ENCODE measurements at places on chromosomes 7 and 10. TPM values are rescaled to one million over a fixed set of nuclear protein-coding genes. Genes with fewer than 3 reads are reported as not detected.

- no peak for DNase-seq
These were observed 214.0 kb upstream of the CHRM2 start for GRCh38 chr7:136654406-136654805.

Gene NEURL1
- total RNA-seq: 0.12 TPM

GRCh38 chr7:37452346-37452745 is 3.7 kb upstream of the ELMO1 start:
- no peak for DNase-seq

- DNase-seq: no peak
These were observed 43.5 kb downstream of the TRRAP start for GRCh38 chr7:98921608-98922372.

DNA sequence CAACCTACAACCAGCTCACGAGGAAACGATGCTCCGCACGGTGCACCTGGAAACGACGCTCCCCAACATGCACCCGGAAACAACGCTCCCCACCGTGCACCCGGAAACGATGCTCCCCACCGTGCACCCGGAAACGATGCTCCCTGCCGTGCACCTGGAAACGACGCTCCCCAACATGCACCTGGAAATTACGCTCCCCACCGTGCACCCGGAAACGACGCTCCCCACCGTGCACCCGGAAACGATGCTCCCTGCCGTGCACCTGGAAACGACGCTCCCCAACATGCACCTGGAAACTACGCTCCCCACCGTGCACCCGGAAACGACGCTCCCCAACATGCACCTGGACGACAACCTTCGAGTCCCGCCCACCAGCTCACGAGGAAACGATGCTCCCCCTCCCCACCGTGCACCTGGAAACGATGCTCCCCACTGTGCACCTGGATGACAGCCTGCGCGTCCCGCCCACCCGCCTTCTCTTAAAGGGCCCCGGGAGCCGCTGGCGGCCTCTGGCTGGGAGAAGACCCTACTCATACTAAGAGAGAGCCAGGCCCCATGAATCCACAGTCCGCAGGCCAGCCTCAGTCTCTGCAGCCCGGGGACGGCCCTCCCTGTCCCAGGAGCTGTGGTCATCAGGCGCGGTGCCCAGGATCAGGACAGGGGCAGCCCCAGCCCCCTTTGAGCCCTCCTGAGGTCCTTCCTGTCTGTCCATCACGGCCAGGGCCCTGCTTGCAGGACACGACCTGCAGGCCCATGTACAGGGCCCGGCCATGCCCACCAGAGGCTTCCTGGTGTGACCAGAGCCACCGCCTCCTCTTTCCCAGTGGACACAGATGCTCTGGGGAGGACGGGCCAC is 98.3 kb downstream of the PDGFA start:
- no peak for DNase-seq

DNA sequence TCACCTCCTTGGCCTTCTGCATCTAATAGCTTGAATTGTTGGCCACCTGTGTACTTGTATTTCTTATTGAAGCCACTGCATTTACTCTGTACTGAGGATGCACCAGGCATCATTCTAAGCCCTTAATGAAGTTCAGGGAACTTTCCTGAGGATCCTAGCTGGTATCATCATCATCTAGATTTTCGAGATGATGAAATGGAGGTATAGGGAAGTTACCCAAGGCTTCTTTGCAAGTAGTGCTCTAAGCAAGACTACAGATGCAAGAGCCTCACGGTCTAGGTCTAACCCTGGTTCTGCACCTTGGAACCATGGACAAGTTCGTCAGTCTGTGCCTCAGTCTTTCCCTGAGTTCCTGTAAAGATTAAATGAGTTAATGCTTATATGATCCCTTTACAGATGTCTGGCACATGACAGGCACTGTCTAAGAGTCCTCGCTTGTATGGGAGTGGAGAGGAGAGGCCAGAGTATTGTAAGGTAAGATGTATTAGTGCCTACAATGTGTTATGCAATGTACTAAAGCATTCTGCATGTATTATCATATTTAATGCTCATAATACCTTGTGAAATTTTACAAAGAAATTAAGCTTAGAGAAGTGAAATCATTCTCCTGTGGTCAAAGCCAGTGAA is 145.1 kb downstream of the KCNMA1 start:
- DNase-seq: no peak

Gene CALHM2
- 11.1 TPM for total RNA-seq

- no peak for DNase-seq
These were observed 246.3 kb downstream of the ACTR3B start for GRCh38 chr7:153005750-153006435.

GRCh38 chr10:71349406-71349805 is 30.3 kb downstream of the SLC29A3 start:
- no peak for DNase-seq

- no peak for DNase-seq
These were observed 4.9 kb upstream of the RRP12 start for GRCh38 chr10:97406064-97406463.

GRCh38 chr7:80916770-80917741 is 1.8 kb downstream of the SEMA3C start:
- no peak for DNase-seq

- DNase-seq: no peak
These were observed 6.3 kb downstream of the ZNF212 start for GRCh38 chr7:149245744-149246143.

DNA sequence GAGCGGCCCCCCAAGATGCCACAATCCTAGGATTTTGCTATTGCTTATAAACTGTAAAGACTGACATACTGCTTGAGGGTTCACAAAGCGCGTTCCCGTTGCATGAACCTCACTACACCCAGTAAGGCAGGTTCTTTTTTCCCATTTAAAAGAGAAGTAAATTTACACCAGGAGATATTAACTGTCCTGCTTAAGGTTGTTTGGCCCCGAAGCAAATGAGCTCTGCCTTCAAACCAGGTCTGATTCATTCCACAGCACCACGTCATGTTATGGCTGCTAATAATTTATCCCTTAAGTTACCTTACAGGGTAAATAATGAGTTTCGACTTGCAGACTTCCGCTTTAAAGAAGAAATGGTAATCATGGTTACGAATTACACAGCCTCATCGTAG is 559 bp upstream of the FKBP14 start:
- no peak for DNase-seq

DNA sequence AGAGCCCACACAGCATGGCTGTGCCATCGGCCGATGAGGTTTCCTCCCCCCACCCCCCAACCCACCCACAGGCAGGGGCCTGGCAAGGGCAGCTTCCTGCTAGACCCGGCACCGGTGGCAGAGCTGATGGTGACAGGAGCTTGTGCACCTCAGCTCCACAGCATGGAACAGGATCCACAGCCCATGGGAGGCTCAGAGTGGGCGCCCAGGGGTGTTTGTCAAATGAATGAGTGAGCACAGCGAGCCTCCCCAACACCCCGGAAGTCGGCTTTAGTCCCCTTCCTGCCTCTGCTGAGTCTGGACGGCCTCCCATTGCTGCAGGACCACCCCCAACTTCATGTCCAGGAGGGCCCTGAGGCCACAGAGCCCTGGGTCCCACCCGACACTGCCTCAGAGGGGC is 68.9 kb downstream of the PDGFA start:
- DNase-seq: no peak

Gene SCIN
- 0.12 TPM for total RNA-seq

DNA sequence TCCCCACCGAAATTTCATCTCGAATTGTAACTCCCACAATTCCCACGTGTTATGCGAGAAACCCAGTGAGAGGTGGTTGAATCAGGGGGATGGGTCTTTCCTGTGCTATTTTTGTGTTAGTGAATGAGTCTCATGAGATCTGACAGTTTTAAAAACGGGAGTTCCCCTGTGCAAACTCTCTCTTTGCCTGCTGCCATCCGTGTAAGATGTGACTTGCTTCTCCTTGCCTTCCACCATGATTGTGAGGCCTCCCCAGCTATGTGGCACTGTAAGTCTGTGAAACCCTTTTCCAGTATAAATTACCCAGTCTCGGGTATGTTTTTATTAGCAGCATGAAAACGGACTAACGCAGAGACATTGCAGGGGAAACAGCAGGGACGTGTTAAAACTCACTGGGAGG is 5.3 kb upstream of the OLAH start:
- no peak for DNase-seq

GRCh38 chr10:17059197-17059688 is 70.4 kb downstream of the CUBN start:
- no peak for DNase-seq

GRCh38 chr7:35334506-35334905 is 80.6 kb upstream of the TBX20 start:
- DNase-seq: no peak

- no peak for DNase-seq
These were observed 147.1 kb upstream of the LYZL1 start for GRCh38 chr10:29141761-29142160.

GRCh38 chr10:128687408-128687807 is 561.2 kb upstream of the MKI67 start:
- no peak for DNase-seq

DNA sequence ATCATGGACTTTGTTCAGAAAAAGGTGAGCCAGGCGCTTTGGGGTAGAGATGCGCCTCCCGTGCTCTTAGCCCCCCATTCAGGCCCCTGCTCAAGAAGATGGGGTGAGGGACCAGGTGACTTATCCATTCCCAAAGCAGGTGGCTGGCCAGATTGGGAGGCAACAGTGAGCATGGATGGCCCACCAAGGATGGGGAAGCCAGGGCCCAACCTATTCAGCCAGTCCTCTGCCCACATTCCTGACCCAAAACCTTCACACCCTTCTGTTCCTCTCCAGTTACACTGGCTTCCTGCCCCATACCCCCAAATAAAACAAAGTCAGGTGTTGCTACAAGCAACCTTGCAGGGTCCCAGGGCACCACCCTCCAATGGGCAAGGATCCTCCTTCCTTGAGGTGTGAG is 44.4 kb downstream of the TSPAN15 start:
- DNase-seq: no peak

DNA sequence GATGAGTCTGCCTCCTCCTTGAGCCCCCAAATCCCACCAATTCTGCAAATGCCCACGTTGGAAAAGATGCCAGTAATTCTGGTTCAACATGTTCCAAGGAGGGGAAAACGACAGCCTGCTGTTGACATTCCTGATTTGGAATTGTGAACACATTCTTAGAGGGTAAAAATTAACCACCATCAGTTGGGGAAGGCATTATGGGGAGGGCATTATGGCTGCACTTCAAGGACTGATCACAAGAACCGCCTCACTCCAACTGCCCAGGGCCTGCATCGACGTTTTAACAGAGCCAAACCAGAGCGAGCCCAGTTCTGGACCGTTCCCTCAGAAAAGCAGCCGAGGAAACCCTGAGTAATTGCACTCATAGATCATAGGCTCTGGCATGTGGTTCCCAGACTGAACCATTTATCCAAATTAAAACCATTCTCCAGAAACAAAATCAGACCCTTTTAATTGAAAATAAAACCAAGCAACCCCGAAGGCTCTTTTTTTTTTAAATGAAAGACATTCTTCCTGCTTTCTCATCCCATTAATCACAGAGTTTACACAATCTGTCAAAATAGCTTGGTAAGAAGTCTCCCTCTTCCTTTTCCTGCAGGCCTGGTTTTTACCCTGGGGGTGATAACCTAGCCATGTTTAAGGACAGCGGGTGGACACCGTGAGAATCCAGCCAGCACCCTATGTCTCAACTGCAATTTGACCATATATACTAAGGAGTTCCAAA is 8.0 kb downstream of the TNS3 start:
- DNase-seq: no peak

DNA sequence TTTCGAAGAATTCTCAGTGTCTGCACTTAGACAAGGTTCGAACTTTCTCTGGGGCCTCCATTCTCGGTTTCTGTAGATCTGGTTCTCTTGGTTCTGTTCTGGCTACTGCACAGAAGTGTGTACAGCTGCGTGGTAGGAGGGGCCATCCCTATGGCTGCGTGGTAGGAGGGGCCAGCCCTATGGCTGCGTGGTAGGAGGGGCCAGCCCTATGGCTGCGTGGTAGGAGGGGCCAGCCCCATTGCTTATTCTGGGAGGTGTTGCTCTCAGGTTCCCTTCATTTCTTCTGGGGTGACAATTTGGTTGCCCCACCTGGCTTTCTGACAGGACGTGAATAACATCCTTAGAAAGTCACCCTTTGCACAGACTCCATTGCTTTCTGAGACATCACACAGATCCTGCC is 65.2 kb upstream of the CHST15 start:
- DNase-seq: no peak

DNA sequence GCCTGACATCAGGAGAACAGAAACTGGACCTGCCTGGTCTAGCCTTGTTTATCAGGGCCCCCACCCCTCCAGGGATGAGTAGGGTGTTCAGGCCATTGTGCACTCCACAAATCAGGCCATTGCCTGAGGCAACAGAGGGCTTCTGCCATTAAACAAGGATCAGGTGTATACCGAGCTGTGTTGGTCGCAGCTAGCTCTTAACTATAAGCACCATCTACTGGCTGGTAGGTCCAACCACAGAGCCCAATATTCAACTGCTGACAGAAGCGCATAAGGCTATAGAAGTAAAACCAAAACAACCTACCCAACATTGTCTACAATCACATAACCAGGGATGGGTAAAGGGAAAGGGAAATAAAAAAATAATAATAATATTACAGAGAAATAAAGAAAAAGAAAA is 451.7 kb upstream of the TEX47 start:
- DNase-seq: no peak

DNA sequence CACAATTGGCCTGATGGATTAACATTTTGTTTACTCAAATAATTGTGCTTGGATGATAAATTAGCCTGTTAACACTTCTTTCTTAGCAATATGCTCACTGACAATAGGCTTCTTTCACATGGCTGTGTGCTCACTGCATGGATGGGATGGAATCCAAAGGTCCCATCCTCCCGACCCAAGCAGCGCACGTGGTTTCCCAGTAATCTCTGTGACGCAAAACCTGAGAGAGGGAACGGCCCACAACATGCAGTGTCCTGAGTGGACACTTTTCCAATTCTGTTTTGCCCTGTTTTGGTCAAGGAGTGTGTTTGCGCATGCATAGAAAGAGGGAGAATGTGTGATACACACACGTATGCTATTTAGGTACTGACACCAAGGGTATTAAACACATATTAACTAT is 42.1 kb upstream of the RASGEF1A start:
- DNase-seq: no peak

Gene EPHA1
- total RNA-seq: not detected

Gene LRRC72
- total RNA-seq: not detected

DNA sequence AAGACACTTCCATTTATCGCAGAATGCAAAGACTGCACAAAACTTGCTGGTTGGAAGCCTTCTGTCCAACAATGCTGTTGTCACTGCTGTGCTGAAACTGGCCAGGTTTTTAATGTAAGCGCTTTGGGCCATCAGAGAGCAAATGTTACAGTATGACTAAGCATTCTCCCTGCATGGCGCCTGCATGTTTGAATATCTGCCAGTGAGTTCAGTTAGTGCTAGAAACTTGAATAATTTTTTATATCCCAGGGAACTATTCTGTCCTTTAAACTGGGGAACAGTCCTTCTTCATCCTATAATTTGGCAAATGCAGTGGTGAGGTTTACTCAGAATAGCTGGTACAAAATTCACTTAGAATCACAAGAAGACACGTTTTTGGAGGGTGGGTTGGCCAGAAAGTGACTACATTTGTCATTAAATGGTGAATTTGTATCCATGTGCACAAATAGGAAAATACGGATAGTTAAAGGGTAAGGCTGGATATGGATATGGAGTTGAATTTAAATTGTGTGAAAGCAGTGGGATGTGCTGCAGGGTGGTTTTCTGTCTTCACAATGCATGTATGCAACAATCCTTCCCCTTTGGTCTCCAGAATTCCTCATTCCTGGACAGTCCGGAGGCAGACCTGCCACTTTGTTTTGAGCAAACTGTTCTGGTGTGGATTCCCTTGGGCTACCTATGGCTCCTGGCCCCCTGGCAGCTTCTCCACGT is 1.7 kb downstream of the ABCC2 start:
- no peak for DNase-seq

Gene ELFN1
- 4.8 TPM for total RNA-seq

Gene GLI3
- 14.4 TPM for total RNA-seq

- DNase-seq: no peak
These were observed 11.2 kb upstream of the THSD7A start for GRCh38 chr7:11843113-11843765.
